Activated CD8-positive, alpha-beta T cell treated with anti-CD3 and anti-CD28 coated beads, Interleukin-2, amount 10 ng/mL, durations not matched to agents 7 days and 5 days (primary cell): ENCODE measurements at places on chromosomes 7 and 10. TPM values are rescaled to one million over a fixed set of nuclear protein-coding genes. Genes with fewer than 3 reads are reported as not detected.

- no peaks in the 10 kb centered on the region for H3K36me3 ChIP-seq
- H3K4me1 ChIP-seq, result no peaks in the 10 kb centered on the region
Observed at GRCh38 chr7:67813621-67814292, 817.1 kb downstream of the TYW1 start.

DNA sequence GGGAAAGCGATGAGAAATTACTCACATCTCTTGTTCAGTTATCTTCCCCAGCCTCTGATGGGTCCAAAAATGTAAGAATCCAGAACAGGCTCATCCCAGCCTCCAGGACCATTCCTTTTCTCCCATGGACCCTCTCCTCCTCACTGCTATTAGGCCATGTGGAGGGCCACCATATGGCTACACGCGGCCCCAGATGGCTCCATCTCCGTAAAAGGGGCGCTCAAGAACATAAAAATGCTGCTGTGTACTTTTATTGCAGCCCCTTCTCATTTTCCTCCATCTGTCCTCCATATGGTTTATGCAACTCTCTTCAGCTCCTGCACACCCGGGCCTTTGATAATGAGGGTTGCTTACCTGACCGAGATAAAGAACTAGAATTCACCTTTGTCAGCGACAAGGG, 166.2 kb downstream of the RAPGEF5 start:
- H3K27ac ChIP-seq, result no peak overlapping the region
- no peak for DNase-seq
- no peaks in the 10 kb centered on the region for H3K36me3 ChIP-seq
- H3K27me3 ChIP-seq, result peaks cover 6% of the 10 kb centered on the region

- DNase-seq, result no peak
- no peaks in the 10 kb centered on the region for H3K27me3 ChIP-seq
- H3K36me3 ChIP-seq, result no peaks in the 10 kb centered on the region
- H3K4me3 ChIP-seq, result no peak overlapping the region
- no peaks in the 10 kb centered on the region for H3K4me1 ChIP-seq
Observed at GRCh38 chr7:117951691-117952280, 78.5 kb upstream of the CTTNBP2 start.

DNA sequence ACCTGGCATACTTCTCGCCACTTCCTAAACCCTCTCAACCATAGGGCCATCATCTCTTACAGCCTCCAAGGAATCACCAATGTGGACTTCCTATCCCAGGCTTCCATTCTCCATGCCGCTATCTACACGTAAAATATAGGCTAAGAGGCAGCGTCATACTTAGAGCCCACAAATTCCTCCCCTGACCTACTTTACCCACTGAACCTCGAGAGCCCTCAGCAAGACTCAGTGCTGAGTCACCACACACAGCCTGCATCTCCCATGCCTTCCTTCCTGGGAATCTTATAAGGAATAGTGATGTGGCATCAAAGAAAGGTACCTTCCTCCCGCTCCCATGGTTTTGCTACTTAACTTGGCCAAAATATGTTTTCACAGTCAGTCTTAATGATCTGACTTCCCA, 435.6 kb upstream of the NFE2L3 start:
- no peaks in the 10 kb centered on the region for H3K36me3 ChIP-seq
- H3K27ac ChIP-seq, result no peak overlapping the region
- H3K27me3 ChIP-seq, result peaks cover 5% of the 10 kb centered on the region
- no peaks in the 10 kb centered on the region for H3K4me1 ChIP-seq
- H3K4me3 ChIP-seq, result no peak overlapping the region

GRCh38 chr7:103932389-103932788, 57.1 kb downstream of the RELN start:
- H3K27ac ChIP-seq, result no peak overlapping the region
- no peak for DNase-seq
- H3K4me1 ChIP-seq, result no peaks in the 10 kb centered on the region
- no peaks in the 10 kb centered on the region for H3K27me3 ChIP-seq
- no peak overlapping the region for H3K4me3 ChIP-seq

- H3K27me3 ChIP-seq, result peaks cover 9% of the 10 kb centered on the region
- H3K36me3 ChIP-seq, result no peaks in the 10 kb centered on the region
- DNase-seq, result no peak
- peak overlapping the region; percentile 39 for H3K27ac ChIP-seq
Observed at GRCh38 chr10:101560298-101561067, 27.6 kb downstream of the POLL start.

Gene TMEM270
- not detected for total RNA-seq

Gene CFAP58
- total RNA-seq, result 0.24 TPM

DNA sequence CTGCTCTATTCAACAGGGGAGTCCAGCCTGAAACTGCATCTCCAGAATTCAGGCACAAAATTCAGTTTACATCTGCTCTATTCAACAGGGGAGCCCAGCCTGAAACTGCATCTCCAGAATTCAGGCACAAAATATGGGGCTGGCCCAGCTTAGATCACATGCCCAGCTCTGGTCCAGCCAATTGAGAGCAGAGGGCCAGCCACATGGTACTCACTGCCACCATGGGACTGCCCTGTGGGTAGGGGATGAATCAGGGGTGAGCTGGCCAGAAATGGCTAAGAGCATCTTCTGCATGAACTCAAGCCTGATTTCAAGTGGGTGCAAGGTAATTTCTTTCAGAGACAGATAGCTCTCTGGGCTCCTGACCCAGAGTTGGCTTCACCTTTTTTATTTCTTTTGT, 156.6 kb upstream of the LYZL2 start:
- no peaks in the 10 kb centered on the region for H3K36me3 ChIP-seq
- peaks cover 4% of the 10 kb centered on the region for H3K27me3 ChIP-seq
- peak overlapping the region; percentile 1 for H3K4me3 ChIP-seq
- H3K4me1 ChIP-seq, result peaks cover 35% of the 10 kb centered on the region
- no peak overlapping the region for H3K27ac ChIP-seq

DNA sequence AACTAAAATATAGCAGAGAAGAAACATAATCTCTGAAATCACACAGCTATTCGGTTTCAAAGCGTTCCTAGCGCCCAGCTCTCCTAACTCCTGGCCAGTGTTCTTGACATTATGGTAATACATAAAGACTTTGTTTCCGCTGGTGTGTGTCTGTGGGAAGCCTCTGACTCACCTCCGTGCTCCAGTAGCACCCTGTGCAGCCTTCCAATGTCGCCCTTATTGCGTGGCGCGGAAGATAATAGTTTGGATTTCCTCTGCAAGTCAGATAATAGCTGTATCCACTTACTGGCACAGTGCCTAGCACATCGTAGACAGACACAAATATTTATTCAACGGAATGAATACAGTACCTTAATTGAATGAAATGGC, 570 bp downstream of the BMS1 start:
- peaks cover 29% of the 10 kb centered on the region for H3K4me1 ChIP-seq
- peaks cover 27% of the 10 kb centered on the region for H3K36me3 ChIP-seq
- peak; percentile 29 for DNase-seq
- H3K27ac ChIP-seq, result peak overlapping the region; percentile 98
- H3K27me3 ChIP-seq, result no peaks in the 10 kb centered on the region
- peak overlapping the region; percentile 93 for H3K4me3 ChIP-seq

Gene UNC5B
- not detected for total RNA-seq

DNA sequence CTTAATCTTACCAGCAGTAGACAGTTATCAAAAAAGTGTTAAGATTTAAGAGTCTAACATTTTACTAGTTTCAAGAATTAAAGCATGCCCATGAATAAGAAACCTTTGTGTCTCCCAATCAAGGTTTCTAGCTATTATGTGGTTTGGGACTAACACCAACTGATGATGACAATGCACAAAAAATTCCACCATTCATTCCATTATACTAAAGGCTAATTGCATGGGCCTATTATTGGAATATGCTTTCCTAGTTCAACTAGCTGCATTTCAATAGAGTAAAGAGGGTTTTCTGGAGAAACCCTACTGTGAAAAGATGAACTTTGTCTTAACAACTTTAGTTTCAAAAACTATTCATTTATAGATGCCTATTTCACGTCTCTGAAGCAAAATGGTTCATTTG, 44.6 kb downstream of the UBE2H start:
- DNase-seq, result no peak
- peaks cover 52% of the 10 kb centered on the region for H3K36me3 ChIP-seq
- no peak overlapping the region for H3K27ac ChIP-seq
- peaks cover 20% of the 10 kb centered on the region for H3K4me1 ChIP-seq
- H3K4me3 ChIP-seq, result no peak overlapping the region

GRCh38 chr10:101495324-101495925, 92.6 kb downstream of the POLL start:
- no peak overlapping the region for H3K4me3 ChIP-seq
- H3K27ac ChIP-seq, result no peak overlapping the region
- no peak for DNase-seq
- H3K4me1 ChIP-seq, result peaks cover 5% of the 10 kb centered on the region
- H3K27me3 ChIP-seq, result no peaks in the 10 kb centered on the region

- H3K27ac ChIP-seq, result no peak overlapping the region
- no peak for DNase-seq
- no peak overlapping the region for H3K4me3 ChIP-seq
- H3K36me3 ChIP-seq, result no peaks in the 10 kb centered on the region
Observed at GRCh38 chr7:49878627-49879026, 105.2 kb downstream of the VWC2 start.

Gene TSPAN15
- 4.7 TPM for total RNA-seq

Gene CRYGN
- 0.34 TPM for total RNA-seq

Gene OR13A1
- total RNA-seq, result not detected

Gene ANKRD61
- 0.26 TPM for total RNA-seq

- no peak for DNase-seq
- no peaks in the 10 kb centered on the region for H3K36me3 ChIP-seq
- peaks cover 4% of the 10 kb centered on the region for H3K27me3 ChIP-seq
- H3K4me3 ChIP-seq, result no peak overlapping the region
- no peak overlapping the region for H3K27ac ChIP-seq
Observed at GRCh38 chr10:2856598-2856997, 210.8 kb upstream of the PFKP start.

DNA sequence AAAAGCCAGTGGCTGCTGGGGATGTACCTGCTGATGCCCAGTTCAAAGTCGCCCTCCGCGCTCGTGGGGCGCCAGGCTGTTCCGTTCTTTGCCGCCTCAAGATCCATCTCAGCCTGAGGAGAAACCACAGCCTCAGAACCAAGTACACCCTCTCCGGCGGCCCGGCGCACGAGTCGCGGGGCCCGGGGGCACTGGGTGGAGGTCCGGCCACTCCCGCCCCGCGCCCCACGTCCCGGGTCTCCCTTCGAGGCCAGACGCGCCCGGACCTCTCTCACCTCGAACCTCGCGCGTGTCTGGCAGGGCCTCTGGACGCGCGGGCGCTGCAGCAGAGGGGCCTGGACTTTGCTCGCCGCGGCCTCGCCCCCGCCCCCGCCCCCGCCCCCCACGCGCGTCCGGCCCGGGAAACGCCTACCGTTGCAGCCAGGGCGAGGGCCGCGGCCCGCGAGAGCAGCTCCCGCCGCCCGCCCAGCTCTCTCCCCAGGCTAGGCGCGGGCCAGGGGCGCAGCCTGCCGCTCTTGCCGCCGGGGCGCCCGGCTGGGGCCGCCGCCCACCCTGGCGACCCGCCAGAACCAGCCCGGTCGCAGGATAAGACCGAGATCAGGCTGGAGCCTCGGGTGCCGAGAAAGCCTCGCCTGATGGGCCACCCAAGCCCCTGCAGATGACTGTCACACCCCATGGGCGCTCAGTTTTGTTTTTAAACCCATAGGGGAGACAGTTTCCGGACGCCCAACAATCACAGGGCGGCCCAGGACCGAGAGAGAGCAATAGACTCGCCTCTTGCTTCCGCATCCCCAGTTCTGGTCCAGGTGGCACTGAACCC, at the start of gene ABCB4:
ABCB4 (minus strand) TSS at position 322 of the 820 bp plus-strand sequence; CDS start at position 107, 215 bp downstream.
- no peak within 1 kb of the TSS for H3K4me3 ChIP-seq
- no peaks in the 10 kb centered on the region for H3K36me3 ChIP-seq
- H3K4me1 ChIP-seq, result peaks cover 8% of the 10 kb centered on the region
- no peak within 1 kb of the TSS for H3K27ac ChIP-seq
- peaks cover 42% of the 10 kb centered on the region for H3K27me3 ChIP-seq

DNA sequence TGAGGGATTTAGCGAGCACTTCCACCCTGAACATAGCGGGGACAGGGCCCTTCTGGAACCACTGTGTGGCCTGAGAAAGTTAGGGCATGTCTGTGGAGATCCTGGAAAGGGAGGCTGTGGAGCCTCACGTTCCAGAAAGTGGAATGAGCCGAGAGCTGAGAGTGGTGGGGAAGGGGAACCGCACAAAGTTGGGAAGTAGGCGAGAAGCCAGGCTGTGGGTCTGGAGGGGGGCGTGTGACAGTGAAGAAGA, 10.4 kb upstream of the PAX2 start:
- peaks cover 93% of the 10 kb centered on the region for H3K27me3 ChIP-seq
- DNase-seq, result no peak
- H3K4me3 ChIP-seq, result no peak overlapping the region

DNA sequence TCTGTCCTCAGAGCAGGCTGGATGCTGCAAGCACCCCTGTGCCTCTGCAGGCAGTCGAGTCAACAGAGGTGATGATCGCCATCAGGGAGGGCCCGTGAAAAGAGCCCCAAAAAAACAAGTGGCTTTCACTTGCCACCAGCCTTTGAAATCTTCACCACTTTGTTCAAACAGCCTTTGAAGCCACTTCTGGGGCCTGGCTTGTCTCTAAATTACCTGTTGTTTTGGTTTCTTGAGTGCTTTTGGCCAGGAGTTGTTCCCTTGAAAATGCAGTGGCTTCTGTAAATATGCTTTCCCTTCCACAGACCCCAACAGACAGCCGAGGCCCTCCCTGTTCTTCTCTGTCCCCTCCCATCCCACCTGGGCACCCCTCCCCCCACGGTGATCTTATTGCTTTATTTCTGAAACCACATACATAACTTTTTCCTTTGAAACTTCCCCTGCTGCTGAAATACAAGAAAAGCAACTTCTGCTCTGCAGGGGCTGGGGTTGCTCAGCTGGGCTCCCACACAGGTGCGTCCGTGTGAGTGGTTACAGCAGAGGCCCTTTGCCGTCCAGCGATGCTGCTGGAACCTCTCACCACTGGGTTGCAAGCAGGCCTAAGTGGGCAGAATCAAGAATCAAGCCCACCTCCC, 283.8 kb upstream of the SHH start:
- peak overlapping the region; percentile 53 for H3K27ac ChIP-seq
- peaks cover 5% of the 10 kb centered on the region for H3K27me3 ChIP-seq
- no peak overlapping the region for H3K4me3 ChIP-seq
- H3K36me3 ChIP-seq, result no peaks in the 10 kb centered on the region
- DNase-seq, result peak; percentile 33
- H3K4me1 ChIP-seq, result peaks cover 26% of the 10 kb centered on the region

DNA sequence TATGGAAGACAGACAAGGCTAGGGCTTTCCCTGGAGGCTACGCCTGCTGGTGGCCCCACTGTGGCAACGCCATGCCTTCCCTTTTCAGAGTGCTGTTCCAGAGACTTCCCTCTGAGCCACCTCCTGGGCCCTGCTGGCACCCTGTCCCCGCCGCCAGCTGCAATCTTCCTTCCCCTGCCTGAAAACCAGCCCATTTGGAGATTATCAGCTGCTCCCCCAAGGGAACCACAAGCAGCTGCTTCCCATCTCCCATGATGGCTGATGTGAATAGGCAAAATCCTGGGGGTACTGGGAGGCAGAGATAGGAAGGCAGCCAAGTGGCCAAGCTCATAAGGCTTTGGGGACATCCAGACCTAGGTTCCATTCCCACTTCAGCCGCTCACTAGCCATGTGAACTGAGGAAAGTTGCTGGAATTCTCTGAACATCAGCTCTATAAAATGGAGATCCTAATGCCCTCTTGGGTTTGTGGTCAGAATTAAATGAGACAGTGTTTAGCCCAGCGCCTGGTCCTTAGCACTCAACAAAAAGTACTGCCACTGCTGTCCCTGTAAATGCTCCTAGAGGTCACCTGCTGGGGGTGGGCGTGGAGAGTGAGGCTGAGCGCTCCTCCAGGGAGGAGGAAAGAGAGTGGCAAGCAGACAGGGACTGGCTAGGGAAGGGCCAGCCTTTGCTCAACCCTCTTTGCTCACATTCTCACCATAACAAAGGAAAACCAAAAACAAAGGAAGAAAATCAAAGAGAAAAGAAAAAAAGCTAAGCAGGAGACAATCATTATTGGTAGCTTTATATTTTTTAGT, 5.9 kb downstream of the TSPAN33 start:
- no peaks in the 10 kb centered on the region for H3K36me3 ChIP-seq
- no peak for DNase-seq
- H3K27me3 ChIP-seq, result peaks cover 4% of the 10 kb centered on the region
- no peak overlapping the region for H3K27ac ChIP-seq
